Glutamatergic neuron (in vitro differentiated cells): ENCODE measurements at places on chromosomes 13 and 19. TPM values are rescaled to one million over a fixed set of nuclear protein-coding genes. Genes with fewer than 3 reads are reported as not detected.

Gene SEMA6B
- 234 TPM for total RNA-seq

Gene CELF5
- 12.5 TPM for total RNA-seq

Gene ZNF792
- total RNA-seq: 6.4 TPM

Gene ZNF708
- 47.7 TPM for total RNA-seq

Gene PGLYRP1
- total RNA-seq: not detected

Gene COL5A3
- total RNA-seq: 0.10 TPM

Gene C1QTNF9B
- total RNA-seq: not detected

Gene ZNF835
- total RNA-seq: 2.7 TPM

Gene TPRX2
- total RNA-seq: not detected

DNA sequence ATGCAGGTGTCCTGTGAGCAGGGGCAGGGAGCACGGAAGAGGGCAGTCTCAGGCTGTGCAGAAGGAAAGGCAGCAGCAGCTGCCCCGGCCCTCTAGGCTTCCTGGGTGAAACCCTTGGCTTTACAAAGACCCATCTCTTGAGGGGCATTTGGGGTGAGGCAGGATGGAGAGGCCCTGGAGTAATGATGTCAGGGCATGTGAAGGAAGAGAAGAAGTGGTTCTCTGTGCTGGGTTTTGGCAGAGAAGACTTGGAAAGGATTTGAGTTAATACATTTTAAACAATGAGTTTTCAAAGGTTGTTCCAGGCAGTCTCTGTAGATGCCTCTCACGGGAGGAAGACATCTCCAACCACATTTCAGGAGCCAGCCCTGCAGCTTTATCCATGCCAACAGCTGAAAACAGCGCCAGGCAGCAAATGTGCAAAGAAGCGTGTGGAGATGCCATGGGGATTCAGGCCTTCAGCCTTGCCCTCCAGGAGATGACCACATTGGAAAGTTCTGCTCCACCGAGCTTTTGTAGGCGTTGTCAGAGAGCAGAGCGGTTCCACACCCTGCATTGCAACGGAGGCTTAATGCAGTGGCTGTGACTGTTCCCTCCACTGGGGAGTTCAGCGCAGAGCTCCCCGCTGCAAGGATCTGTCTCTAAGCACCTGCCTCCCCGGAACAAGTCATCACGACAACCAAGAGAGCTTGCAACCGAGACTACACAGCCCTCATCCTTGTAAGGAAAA, 322.8 kb downstream of the UQCRFS1 start:
- H3K27ac ChIP-seq: no peak overlapping the region
- peaks cover 2% of the 10 kb centered on the region for H3K27me3 ChIP-seq
- H3K4me1 ChIP-seq: peaks cover 15% of the 10 kb centered on the region
- H3K36me3 ChIP-seq: no peaks in the 10 kb centered on the region
- H3K4me3 ChIP-seq: no peak overlapping the region

DNA sequence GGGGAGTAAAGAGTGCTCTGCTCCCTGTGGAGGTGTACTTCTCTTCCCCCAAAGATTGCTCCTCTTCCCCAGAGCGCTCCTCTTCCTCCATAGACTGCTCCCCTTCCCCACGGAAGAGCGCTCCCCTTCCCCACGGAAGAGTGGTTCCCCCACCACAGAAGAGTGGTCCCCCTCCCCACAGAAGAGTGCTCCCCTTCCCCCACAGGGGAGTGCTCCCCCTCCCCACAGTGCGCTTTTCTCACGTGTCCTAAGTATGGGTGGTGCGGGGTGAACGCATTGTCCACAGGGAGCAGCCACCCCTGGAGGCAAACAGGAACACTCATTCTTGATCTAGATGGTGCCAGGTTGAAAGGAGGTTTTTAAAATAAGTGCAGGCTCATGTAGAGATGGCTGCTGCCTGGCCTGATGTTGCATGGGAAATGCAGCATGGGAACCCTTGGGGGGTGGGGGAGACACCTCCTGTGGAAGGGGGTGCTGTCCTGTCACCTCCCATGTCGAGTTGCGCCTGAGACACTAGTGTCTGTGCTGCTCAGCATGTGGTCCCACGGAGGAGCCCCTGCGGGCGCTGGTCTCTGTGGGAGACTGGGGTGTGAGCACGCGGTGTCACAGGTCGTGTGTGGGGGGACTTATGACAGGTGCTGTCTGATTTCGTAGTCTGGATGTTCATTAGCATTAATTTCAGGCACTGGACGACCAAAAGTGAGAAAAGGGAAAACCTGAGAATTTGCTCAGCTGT, 52.2 kb downstream of the ATP11A start:
- DNase-seq: no peak
- peaks cover 34% of the 10 kb centered on the region for H3K4me1 ChIP-seq
- H3K36me3 ChIP-seq: no peaks in the 10 kb centered on the region
- H3K4me3 ChIP-seq: no peak overlapping the region

DNA sequence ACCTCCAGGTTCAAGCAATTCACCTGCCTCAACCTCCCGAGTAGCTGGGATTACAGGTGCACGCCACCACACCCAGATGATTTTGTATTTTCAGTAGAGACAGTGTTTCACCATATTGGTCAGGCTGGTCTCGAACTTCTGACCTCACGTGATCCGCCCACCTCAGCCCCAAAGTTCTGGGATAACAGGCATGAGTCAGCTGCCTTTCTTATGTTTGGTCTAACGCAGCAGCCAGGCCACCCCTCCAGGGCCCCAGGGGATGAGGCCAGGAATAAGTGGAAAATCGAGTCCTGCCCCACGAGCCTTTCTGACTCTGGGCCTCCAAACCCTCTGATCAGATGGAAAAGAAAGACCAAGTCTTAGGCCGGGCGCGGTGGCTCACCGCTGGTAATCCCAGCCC, 44.5 kb downstream of the CERS4 start:
- H3K27me3 ChIP-seq: peaks cover 3% of the 10 kb centered on the region
- H3K4me3 ChIP-seq: no peak overlapping the region
- H3K36me3 ChIP-seq: no peaks in the 10 kb centered on the region
- H3K27ac ChIP-seq: no peak overlapping the region
- H3K4me1 ChIP-seq: no peaks in the 10 kb centered on the region
- DNase-seq: no peak

- H3K27me3 ChIP-seq: no peaks in the 10 kb centered on the region
- H3K4me3 ChIP-seq: no peak overlapping the region
- no peak for DNase-seq
- no peaks in the 10 kb centered on the region for H3K36me3 ChIP-seq
- H3K27ac ChIP-seq: no peak overlapping the region
- no peaks in the 10 kb centered on the region for H3K4me1 ChIP-seq
These were observed 397.6 kb upstream of the KLHL1 start for GRCh38 chr13:70505809-70506208.

GRCh38 chr13:28922341-28922740, 102.2 kb downstream of the MTUS2 start:
- peaks cover 9% of the 10 kb centered on the region for H3K36me3 ChIP-seq
- peaks cover 1% of the 10 kb centered on the region for H3K27me3 ChIP-seq
- no peaks in the 10 kb centered on the region for H3K4me1 ChIP-seq
- no peak for DNase-seq

DNA sequence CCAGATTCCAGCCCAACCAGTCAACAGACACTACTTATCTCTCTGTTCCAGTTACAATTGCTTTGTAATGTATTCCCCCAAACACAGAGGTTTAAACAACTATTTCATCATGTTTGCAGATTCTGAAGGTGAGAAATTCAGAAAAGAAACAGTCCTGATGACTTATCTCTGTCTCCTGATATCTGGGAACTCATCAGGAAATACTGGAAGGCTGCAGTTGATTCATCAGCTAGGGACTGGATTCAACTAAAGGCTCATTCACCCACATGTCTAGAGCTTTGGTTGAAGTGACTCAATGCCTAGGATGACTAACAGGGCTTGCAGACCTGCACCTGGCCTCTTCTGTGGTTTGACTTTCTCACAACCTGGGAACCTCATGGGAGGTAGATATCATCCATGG, 56.6 kb upstream of the GPC6 start:
- H3K36me3 ChIP-seq: peaks cover 1% of the 10 kb centered on the region
- H3K4me3 ChIP-seq: no peak overlapping the region
- no peaks in the 10 kb centered on the region for H3K4me1 ChIP-seq
- H3K27ac ChIP-seq: no peak overlapping the region
- DNase-seq: no peak

GRCh38 chr19:56601375-56601774, 6.3 kb downstream of the ZNF71 start:
- no peak overlapping the region for H3K4me3 ChIP-seq
- peaks cover 55% of the 10 kb centered on the region for H3K36me3 ChIP-seq
- H3K27ac ChIP-seq: no peak overlapping the region
- DNase-seq: no peak
- peaks cover 3% of the 10 kb centered on the region for H3K4me1 ChIP-seq
- no peaks in the 10 kb centered on the region for H3K27me3 ChIP-seq

DNA sequence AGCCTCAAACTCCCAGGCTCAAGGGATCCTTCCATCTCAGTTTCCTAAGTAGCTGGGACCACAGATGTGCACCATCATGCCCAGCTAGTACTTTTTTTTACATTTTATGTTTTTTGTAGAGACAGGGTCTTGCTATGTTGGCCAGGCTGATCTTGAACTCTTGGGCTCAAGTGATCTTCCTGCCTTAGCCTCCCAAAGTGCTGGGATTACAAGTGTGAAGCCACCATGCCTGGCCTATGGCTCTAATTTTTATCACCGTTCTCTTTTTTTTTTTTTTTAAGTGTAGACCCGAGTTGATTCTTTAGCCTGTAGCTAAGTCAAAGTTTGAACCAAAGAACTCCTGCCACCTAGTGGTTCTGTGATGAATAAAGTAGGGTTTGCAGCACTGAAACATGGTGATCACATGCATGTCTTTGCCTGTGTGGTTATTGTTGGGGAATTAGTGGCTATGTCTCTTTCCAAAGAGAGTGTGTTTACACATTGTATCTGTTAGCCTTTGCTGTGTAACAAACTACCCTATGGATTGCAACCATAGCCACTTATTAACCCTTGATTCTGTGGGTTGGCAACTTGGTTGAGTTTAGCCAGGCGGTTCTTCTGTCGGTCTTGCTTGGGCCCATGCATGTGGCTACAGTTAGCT, 11.6 kb downstream of the NFILZ start:
- DNase-seq: no peak
- H3K4me1 ChIP-seq: peaks cover 7% of the 10 kb centered on the region
- H3K27me3 ChIP-seq: peaks cover 2% of the 10 kb centered on the region
- H3K27ac ChIP-seq: no peak overlapping the region

DNA sequence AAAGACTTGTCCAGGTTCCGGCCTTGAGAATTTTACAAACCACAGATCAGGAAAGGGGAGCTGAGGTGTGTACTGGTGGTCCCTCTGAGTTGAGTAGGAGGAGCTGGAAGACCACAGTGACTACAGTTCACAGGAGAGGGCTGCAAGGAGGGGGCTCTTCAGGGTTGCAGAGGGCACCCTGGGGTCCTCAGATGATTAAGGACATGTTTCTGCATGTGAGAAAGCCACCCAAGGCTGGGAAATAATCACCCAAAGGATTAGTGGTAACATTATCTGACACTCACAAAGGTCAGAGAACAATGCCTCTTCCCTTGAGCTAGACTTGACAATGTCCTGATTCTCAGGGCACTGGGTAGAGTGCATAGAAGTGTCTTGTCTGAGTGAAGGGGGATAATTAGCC, 540.4 kb downstream of the IRS2 start:
- H3K27me3 ChIP-seq: peaks cover 3% of the 10 kb centered on the region
- H3K36me3 ChIP-seq: peaks cover 4% of the 10 kb centered on the region
- H3K4me3 ChIP-seq: no peak overlapping the region

DNA sequence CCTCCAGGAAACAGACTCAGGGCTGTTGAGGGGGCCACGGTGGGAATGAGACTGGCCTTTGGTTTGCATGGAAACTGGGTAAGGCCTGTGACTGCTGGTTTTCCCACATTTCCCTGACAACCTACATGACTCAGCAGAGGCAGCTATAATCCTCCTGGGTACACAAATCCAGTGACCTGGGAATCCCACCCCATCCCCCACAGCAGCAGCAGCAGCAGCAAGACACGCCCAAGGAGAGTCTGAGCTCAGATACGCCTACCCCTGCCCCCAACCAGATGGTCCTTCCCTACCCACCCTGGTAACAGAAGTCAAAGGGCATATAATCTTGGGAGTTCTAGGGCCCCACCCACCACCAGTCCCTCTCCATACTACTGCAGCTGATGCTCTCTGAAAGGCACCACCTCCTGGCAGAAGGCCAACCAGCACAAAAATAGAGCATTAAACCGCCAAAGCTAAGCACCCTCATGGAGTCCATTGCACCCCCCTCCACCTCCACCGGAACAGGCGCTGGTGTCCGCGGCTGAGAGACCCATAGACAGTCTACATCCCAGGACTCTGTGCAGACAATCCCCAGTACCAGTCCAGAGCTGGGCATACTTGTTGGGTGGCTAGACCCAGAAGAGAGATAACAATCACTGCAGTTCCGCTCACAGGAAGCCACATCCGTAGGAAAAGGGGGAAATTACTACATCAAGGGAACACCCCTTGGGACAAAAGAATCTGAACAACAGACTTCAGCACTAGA, 237.2 kb upstream of the SPRY2 start:
- H3K4me3 ChIP-seq: peak overlapping the region; percentile 40
- H3K4me1 ChIP-seq: peaks cover 28% of the 10 kb centered on the region
- no peaks in the 10 kb centered on the region for H3K36me3 ChIP-seq

DNA sequence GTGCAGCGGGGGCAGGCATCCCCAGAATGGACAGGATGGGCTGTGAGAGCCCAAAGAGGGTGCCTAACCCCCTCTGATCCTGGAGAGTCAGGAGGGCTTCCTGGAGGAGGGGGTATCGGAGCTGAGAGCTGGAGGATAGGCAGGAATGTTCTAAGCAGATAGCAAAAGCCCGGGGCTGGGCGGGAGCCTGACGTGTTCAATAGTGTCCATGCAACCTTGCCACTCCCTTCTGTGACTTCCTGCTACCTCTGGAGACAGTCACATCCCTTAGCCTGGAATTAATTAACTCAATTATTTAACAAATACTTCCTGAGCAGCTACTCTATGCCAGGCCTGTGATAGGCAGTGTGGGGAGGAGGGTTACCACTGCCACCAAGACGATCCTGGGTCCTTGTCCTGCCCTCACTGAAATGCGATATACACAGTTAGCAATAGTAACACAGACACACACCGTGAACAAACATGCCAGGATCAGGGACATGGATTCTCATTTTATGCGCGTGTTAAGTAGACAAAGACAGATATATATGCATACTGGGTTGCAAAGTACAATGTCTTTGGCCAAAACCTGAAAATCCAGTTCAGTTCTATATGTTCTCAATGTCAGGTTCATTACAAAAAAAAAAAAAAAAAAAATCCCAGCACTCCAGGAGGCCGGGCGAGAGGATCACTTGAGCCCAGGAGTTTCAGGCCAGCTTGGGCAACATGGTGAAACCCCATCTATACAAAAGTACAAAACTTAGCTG, 10.7 kb downstream of the AP2S1 start:
- no peaks in the 10 kb centered on the region for H3K4me1 ChIP-seq
- H3K27ac ChIP-seq: no peak overlapping the region
- no peak overlapping the region for H3K4me3 ChIP-seq
- no peak for DNase-seq
- H3K36me3 ChIP-seq: no peaks in the 10 kb centered on the region

GRCh38 chr19:29092712-29093552, 120.0 kb downstream of the UQCRFS1 start:
- no peaks in the 10 kb centered on the region for H3K36me3 ChIP-seq
- DNase-seq: no peak
- peaks cover 22% of the 10 kb centered on the region for H3K4me1 ChIP-seq
- H3K4me3 ChIP-seq: no peak overlapping the region

GRCh38 chr19:12793290-12794195, 2.3 kb downstream of the JUNB start:
- H3K4me3 ChIP-seq: peak overlapping the region; percentile 91
- peaks cover 11% of the 10 kb centered on the region for H3K27me3 ChIP-seq
- H3K36me3 ChIP-seq: no peaks in the 10 kb centered on the region
